ENCODE measurements at places on chromosomes 3 and 15.

- no peak for DNase-seq
These were observed 62.4 kb upstream of the NPHP3 start for GRCh38 chr3:132784502-132785025.

DNA sequence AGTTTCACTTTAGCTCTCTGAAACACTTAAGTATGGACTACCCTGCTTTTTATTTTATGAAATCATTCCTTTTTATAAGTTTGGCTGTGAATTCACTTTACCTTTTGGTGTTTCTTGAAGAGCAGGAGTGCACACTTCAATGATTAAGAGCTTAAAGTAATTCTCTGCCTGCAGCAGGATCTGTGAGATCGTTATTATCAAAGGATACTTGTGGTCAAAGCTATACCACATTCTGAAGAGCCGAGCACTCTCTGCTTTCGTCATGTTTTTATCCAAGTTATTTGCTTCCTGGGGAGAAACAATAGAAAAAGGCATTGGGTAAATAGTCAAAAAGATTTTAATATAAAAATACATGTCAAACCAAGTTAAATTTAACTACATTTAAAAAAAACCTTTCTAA is 243.7 kb downstream of the CHST2 start:
- DNase-seq, result no peak

DNA sequence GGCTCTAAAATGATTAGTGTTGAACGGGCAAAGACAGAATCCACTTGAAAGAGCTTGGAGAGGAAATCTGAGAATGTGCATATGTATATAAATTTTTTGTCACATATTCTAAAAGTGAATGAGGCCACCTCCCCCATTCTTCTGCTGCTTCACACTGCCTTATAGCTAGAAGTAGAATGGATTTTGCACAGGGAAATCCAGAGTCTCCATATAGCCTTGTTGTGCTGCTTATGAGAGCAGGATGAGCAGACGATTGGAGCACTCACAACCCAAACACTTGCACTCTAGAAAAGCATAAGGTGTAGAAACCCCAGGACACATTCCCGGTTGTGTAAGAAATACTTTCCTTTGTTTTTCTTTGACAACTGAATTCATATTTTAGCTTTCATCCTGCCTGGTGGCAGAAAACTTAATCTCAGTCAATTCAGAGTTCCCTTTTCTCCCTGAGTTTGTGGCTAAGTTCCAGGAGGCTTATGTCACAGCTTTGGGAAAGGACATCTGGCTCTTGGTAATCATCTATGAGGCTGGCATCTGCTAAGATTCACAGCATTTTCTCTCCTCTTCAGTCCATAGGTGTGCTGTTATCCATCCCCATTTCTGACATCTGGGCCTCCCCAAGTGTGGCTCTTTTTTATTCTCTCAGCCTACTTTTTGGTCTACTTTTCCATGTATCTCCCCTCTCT is 188.4 kb upstream of the PFN2 start:
- no peak for DNase-seq

DNA sequence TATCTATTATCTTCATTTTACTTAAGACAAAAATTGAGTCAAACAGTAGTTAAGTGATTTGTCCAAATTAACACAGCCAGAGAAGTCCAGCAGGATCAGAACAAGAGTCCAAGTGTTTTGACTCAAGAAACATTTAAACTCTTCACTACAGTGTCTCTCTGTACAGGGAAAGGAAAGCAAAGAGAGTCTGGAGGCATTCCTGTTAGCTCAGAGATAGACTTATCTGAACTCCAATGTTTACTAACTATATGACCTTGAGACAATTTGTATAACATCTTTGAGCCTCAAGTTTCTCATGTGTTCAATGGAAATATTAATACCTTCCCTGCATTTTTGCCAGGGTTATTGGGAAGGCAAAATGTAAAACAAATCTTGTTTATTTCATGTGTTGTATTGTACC is 849.1 kb downstream of the DIPK2A start:
- no peak for DNase-seq

DNA sequence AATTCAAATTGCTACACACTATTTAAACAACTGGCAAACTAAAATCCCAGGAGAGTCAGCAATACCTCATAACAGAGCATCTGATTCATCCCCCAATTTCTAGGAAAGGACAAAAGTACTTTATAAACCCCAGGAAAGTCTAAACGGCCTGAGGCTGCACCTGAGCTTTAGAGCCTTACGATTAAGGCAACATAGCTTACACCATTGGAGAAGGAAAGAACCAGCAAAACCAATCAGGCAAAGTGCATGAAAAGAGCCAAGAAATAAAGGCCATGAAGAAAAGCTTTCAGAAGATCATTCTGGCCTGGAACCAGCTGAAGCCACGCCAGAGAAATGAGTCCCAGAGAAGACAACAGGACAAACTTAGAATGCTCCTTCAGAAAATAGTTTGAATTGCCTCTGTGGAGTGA is 48.1 kb downstream of the PTPN9 start:
- DNase-seq, result no peak

GRCh38 chr3:149554826-149555225 is 80.3 kb downstream of the TM4SF4 start:
- DNase-seq, result no peak

DNA sequence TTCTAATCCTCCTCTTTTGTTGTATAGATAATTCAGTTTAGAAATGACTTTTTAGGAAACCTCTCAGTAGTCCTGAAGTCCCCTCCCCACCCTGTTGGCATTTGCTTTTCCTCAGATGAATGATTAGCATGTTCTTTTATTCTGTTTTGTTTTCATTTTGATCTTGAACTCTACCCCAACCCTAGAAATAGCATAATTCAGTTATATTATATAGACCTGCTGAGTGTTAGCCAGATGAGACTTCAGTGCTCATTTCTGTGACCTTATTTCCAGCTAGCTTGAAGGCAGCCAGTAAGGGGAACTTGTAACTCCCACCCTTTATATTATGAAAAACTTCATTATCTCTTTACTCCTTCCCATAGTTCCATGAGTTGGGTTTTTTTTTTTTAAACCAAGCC is 41.2 kb downstream of the SNRK start:
- DNase-seq, result no peak

- DNase-seq, result no peak
These were observed 235.2 kb downstream of the SUCLG2 start for GRCh38 chr3:67419218-67419529.

DNA sequence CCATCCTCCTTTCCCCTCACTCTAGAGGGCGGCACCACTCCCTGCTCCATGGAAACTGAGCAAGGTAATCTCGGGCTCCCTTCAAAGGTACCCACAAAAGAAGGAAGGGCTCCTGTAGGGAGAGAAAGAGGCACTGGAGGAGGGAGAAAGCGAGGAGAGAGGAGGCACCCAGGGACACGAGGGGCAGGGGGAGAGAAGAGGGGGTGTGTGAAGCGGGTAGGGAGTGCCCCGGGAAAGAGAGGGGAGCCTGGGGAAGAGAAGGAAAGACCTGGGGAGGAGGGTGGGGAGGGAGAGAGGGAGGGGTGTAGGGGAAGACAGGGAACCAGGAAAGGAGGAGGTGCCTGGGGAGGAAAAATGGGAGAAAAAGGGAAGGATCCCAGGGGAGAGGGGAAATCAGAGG is 523 bp downstream of the VILL start:
- no peak for DNase-seq

- no peak for DNase-seq
These were observed 141.7 kb downstream of the ITPR1 start for GRCh38 chr3:4634894-4635293.

DNA sequence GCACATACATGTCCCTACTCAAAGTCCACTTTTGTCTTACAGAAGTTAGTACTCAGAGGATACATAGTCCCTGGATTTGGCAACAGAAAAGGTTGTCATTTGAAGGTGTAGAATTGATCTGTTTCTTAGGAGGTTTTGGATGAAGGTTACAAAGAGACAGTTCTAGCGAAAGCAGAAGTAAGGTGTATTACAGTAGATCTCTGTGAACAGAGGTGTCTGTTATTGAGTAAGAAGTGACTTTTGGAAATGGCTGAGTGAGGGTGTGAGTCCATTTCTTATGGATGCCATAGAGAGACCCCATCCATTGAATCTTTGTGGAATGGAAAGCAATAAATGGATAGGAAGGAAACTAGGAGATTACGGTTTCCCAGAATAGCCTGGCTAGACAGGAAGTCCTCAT is 5.6 kb downstream of the ZNF662 start:
- DNase-seq, result no peak

GRCh38 chr3:73086071-73086494 is 24.6 kb downstream of the EBLN2 start:
- DNase-seq, result peak; percentile 28

- DNase-seq, result no peak
These were observed 227.5 kb downstream of the MAGI1 start for GRCh38 chr3:65811086-65811761.

- peak; percentile 65 for DNase-seq
These were observed 2.1 kb downstream of the ABHD10 start for GRCh38 chr3:111980716-111981456.

GRCh38 chr3:112687211-112687610 is 46.3 kb upstream of the CCDC80 start:
- no peak for DNase-seq

DNA sequence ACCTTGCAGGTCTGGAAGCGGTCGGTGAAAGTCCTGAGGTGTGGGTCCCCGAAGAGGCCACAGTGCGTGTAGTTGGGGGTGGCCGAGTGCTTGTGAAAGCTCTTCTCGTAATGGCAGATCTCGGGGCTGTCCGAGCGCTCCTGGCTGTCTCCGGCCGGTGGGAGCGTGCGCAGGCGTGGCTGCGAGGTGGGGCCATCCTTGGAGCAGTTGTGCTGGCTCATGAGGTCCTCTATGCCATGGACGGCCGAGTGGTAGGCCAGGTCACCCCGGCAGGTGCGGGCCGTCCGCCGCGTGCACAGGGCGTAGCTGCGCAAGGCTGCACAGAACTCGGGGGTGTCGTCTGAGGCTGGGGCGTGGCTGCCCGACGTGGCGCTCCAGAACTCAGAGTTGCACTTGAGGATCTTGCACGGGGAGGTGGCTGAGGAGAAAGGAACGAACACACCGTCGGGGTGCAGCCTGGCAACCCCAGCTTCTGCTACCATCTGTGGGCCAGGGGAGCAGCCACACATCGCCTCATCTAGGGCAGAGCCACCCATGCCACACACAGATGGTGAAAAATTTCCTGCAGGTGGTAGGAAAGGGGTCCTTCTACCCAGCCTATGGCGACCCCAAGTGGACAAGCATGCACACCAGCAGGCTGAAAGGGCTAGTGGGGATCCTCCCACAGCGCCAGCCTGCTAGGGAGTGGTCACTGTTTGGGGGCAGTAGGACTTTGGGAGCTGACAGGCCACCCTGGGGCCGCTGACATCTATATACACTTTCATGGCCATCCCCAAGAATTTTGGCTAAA is 36.7 kb downstream of the RGMA start:
- DNase-seq, result no peak
